ENCODE measurements at places on chromosomes 1 and 21.

- DNase-seq, result no peak
These were observed 257.4 kb upstream of the USP25 start for GRCh38 chr21:15472108-15473040.

DNA sequence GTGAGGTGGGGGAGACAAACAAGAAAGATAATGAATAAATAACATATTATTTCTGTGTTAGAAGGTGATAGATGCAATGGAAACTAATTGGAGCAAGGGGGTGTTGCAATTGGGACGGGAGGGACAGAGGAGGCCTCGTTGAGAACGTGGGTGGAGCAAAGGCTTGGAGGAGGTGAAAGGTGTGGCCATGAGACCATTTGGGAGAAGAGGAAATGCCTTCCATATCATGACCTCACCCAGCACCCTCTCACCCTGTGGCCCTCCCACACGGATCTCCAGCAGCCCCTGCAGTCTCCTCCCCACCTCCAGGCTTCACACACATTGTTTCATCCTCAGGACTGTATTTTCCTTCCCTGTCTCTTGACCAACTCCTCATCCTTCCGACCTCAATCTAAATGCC, 85.3 kb upstream of the ARHGAP29 start:
- peak; percentile 76 for DNase-seq

DNA sequence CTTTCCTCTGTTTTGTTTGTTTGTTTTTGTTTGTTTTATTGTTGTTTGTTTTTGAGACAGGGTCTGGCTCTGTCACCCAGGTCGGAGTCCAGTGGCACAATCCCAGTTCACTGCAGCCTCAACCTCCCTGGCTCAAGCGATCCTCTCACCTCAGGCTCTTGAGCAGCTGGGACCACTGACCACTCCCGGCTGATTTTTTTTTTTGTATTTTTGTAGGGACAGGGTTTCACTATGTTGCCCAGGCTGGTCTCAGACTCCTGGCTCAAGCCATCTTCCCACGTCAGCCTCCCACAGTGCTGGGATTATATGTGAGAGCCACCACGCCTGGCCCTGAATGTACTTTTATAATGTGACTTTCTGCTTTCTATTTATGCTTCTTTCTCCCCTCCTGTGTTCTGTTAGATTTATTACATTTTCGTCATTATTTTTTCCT, 5.0 kb upstream of the CALML6 start:
- DNase-seq, result no peak

DNA sequence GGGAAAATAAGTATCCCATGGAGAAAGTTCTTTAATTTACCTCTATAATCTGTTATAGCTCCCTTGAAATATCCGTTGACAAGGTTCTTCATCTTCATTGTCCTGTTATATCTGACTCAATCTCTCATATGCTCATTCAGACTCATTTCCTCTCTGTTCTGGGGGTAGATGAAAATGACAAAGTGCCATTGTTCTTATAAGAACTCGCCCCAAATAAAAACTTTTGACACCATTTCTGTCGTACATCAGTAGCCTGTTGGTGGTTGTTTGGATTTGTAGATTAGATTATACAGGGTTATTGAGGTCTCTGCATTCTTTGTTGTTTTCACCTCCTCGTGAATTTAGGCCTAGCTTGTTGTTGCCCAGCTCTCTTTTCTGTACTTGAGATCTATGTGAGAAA, 55.2 kb upstream of the IPO9 start:
- DNase-seq, result no peak

- no peak for DNase-seq
These were observed 9.2 kb upstream of the EVA1C start for GRCh38 chr21:32403201-32403777.

GRCh38 chr21:25895565-25896205, 160.9 kb downstream of the GABPA start:
- no peak for DNase-seq

- no peak for DNase-seq
These were observed 721 bp downstream of the LRRIQ3 start for GRCh38 chr1:74197255-74197654.

DNA sequence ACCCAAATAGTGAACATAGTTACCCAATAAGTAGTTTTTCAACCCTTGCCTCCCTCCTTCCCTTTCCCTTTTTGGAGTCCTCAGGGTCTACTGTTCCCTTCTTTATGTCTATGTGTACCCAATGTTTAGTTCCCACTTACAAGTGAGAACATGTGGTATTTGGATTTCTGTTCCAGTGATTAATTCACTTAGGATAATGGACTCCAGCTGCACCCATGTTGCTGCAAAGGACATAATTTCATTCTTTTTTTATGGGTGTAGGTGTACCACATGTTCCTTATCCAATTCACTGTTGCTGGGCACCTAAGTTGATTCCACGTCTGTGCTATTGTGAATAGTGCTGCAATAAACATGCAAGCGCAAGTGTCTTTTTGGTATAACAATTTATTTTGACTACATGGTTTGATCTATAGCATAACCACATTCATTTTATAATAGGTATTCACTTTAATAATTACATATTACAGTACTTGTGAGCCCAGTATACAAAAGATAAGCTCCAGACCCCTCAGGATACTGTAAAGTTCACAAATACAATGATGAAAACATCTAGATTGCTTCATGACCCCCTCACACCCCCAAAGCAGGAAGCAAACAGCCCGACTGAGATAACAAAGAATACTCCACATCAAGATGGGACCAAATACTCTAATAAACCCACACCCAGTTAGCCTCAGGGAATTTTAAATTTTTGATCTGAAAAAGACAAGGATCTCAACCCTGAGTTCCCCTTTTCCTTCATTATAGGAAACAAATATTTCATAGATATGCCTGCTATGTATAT, 45.3 kb downstream of the PUM1 start:
- DNase-seq, result no peak

GRCh38 chr1:207990876-207991582, 80.1 kb upstream of the CD34 start:
- no peak for DNase-seq

DNA sequence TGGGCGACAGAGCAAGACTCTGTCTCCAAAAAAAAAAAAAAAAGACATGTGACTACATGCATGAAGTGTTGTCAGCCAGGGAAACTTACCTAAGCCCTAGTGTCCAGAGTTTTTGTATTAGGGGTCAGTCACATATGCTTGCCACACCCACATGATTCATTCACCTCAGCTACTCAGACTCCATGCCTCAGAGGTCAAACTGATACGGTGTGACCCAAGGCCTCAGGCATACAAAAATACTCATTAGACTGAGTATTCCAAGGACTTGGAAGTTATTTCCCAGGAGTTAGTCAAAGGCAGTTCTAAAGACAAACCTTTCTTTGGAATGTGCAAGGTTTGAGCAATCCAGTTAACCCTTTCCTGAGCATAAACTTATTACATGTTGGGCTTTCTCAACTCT, 6.3 kb upstream of the TRIM33 start:
- no peak for DNase-seq

GRCh38 chr1:152170287-152170905, 11.4 kb upstream of the RPTN start:
- no peak for DNase-seq

DNA sequence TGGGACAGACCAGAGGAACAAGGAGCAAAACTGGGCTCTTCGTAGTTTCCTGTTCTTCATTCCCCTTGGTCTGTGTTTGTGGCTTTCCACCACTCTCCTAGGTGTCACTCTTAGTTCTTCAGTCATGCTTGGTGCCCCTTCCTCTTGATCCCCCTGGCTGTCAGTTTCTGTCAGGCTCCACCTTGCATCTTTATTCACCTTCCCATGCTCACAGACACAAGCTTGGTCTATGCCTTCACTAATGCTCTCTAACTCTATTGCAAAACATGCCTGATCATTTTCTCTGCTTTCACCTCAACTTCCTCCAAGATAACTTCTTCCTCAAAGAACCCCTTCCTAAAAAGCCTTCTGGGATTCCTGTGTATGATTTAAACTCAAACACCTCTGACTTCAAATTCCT, 122.9 kb downstream of the GLUL start:
- no peak for DNase-seq

GRCh38 chr1:208499601-208500000, 255.4 kb upstream of the PLXNA2 start:
- no peak for DNase-seq

DNA sequence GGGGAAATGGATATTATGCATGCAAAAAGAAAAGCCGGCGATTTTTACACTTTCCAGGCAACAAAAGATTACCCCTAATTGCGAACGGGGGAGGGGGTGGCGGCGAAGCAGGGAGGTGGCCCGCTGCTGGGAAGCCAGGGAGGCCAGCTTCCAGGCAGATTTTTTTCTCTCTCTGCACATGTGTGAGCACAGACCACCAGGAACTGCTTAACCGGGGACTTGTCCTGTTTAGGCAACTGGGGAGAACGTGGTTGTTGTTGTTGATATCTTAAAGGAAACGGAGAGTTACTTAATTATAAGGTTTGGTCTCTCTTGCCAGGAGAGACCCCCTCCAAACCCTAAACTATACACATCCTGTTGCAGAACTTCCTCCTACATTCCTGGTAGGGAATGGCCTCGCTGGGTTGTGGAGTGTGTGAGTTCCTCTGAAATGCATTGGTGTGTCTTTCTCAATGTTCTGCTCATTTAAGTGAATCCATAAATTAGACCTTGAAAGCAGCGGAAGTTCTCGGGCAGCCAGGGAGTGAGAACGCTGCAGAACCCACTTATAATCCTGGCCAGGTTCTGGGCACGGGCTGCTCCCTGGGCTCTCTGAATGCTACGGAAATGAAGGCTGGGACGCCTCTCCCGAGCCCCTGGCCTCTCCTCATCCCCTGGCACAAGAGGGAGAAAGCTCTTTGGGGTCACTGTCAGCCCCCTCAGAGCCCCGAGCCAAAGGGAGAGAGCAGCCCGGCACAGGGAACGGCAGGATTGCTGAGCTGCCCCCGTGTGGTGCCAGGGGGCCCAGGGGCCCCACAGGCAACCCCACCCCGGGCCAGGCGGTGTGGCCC, 250.0 kb downstream of the FOXD2 start:
- no peak for DNase-seq

DNA sequence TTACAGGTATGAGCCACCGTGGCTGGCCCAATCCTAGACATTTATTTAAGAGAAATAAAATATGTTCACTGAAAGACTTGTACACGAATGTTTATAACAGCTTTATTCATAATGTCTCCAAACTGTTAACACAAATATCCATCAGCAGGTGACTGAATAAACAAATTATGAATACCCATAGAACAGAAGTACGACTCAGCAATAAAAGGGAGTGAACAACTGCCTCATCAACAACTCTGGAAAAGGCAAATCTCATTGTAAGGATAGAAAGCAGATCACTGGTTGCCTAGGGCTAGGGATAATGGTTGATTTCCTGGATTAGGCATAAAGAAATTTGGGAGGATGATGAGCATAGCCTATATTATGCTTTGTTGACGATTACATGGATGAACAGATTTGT, 41.7 kb downstream of the GABPA start:
- no peak for DNase-seq

- DNase-seq, result no peak
These were observed 21.4 kb downstream of the FOXO6 start for GRCh38 chr1:41382480-41383090.

DNA sequence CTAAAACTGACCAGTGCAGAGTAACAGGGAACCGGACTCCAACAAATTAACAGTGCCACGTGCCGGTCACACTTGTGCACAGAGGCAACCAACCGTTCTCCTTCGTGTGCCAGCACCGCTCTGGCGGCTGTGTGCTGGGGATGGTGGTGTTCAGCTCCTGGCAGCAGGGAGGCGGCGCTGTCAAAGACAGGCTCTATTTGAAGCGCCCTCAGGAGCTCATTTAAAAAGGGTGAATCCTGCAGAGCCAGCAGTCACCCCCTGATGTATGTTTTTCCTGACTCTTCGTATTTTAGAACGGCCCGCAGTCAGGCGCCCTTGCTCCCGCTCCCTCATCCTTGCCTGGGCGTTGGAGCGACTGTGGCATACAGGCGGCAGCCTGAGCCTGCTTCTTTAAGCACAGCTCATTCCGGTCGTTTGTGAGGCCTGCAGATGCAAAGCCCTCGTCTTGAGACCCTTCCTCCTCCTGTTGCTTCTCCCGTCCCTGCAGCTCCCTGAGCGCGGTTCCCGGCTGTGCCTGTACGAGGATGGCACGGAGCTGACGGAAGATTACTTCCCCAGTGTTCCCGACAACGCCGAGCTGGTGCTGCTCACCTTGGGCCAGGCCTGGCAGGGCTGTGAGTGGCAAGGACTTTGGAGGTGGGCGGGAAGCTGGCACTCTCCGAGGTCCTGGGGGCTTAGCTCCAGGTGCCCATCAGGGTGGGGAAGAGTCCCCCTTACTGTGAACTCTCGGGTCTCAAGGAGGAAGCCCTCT, 1.1 kb downstream of the DFFB start:
- no peak for DNase-seq

GRCh38 chr21:37145635-37146111, 72.6 kb downstream of the TTC3 start:
- no peak for DNase-seq

GRCh38 chr1:244778344-244778743, 57.1 kb upstream of the COX20 start:
- no peak for DNase-seq

DNA sequence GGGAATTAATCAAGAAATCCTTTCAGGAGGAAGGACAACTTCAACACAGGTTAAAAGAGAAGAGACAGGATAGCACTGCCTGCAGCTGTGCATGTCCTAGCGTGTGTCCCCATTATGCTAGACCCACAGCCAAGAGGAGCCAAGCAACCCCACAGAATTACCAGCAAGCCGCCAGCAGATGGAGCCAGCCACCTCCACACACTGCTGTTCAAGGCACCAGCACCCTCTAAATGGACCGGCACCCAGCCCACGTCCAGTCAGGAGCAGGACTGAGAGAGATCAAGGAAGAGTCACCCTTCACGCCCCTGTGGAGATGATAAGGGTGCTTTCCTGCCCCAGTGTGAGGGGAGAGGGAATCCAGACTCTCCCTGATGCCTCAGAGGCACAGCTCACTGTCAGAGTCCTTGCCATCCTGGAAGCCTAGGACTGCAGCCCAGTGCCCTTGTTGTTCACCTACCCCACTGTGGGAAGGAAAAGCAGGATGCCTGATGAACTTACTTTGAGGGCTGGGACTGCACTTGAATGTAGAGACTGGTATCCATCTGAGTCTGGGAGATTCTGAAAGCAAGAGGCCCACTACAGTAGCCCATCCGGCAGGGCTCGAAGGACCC, 37.1 kb upstream of the CTTNBP2NL start:
- no peak for DNase-seq

- DNase-seq, result no peak
These were observed 9.5 kb upstream of the IL24 start for GRCh38 chr1:206887701-206888100.

- DNase-seq, result no peak
These were observed 7.0 kb downstream of the SIPA1L2 start for GRCh38 chr1:232622981-232623380.

GRCh38 chr21:35203093-35203977, 154.2 kb upstream of the RUNX1 start:
- DNase-seq, result no peak

- DNase-seq, result no peak
These were observed 10.1 kb downstream of the RUNX3 start for GRCh38 chr1:24919791-24920532.

DNA sequence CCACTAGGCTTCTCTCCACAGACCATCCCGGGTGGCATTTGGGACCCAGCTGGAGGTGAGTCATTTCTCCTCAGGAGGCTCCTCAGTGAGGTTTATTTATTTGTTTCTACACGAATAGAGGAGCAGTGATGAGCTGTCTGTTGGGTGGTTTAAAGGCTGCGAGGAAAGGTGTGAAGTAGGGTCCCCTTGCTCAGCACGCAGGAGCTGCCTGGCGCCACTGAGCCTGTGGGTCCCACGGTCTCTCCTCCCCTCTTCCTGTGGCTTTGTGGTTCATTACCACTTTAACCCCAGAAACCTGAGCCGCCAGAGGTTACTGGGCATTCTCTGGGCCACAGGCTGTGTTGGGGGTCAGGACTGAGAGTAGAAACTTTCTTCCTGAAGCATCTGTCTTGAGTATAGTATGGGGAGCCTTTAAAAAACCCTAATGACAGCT, 39.9 kb downstream of the IL6R start:
- no peak for DNase-seq

Data from Panc1 (cell line).